ENCODE measurements at places on chromosomes 12 and 14. TPM values are rescaled to one million over a fixed set of nuclear protein-coding genes. Genes with fewer than 3 reads are reported as not detected.

AKAP6 gene
- 4.4 TPM for total RNA-seq

DNA sequence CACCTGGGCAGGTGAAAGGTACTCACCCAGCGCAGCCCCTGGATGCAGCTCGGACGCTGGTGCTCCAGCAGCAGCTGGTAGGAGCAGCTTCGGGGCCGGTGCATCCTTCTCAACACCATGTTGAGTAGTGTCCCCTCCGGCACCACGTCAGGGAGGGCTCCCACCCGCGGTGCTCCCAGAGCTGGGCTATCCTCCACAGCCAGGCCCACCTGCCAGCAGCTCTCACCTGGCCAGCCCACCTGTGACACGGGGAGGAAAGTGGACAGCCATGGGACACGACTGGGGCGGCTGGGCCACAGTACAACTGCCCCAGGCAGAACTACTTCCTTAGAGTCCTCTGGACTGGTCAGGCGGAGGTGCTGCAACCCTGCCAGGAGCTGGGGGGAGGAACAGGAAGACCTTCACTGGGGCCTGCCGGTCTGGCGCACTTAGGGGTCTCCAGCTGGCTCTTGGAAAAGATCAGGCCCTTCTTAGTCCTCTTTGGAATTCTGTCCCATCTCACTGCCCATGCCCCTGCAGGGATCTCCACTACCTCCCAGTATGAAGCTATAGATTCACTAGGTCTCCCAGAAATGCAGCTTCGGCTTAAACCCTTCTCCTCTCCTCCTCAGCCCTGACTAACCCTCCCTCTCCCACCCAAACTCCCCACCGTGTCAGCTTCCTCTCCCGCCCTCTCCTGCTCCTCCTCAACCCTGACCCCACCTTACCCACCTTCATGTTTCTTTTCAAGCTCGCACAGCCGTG, 668 bp downstream of the RAPGEF3 start:
- no peak overlapping the region for H3K4me3 ChIP-seq
- DNase-seq = no peak
- no peaks in the 10 kb centered on the region for H3K27me3 ChIP-seq
- H3K36me3 ChIP-seq = no peaks in the 10 kb centered on the region
- peaks cover 40% of the 10 kb centered on the region for H3K4me1 ChIP-seq

- no peak overlapping the region for H3K27ac ChIP-seq
- no peaks in the 10 kb centered on the region for H3K4me1 ChIP-seq
- peaks cover 12% of the 10 kb centered on the region for H3K36me3 ChIP-seq
- no peak for DNase-seq
- H3K4me3 ChIP-seq = no peak overlapping the region
- no peaks in the 10 kb centered on the region for H3K27me3 ChIP-seq
Observed at GRCh38 chr14:89498878-89499277, 81.8 kb upstream of the FOXN3 start.

GRCh38 chr12:50763639-50764285, at the start of gene ATF1:
ATF1 (plus strand) TSS chr12:50764101; CDS start chr12:50780146, 16,045 bp downstream.
- DNase-seq = peak; percentile 91
- H3K27ac ChIP-seq = peak within 1 kb of the TSS; percentile 77
- H3K4me1 ChIP-seq = peaks cover 27% of the 10 kb centered on the region
- H3K4me3 ChIP-seq = peak within 1 kb of the TSS; percentile 69
- H3K36me3 ChIP-seq = no peaks in the 10 kb centered on the region
- no peaks in the 10 kb centered on the region for H3K27me3 ChIP-seq

DNA sequence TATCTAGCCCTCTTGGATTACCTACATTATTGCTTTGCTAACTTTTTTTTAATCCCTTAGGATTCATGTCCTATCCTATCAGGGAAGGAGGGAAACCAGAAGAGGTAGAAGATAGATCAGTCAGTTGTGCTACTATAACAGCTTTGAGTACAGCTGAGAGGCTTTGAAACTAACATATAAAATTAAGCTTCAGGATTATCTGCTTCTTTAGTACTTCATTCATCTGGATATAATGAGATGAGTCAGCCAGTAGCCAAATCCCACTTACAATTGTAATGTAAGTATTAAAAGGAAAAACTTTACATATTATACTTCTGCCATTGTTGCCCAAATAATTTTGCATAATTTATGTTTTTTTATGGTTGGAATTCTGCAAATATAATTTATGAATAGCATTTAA, 33.4 kb upstream of the ANO6 start:
- no peaks in the 10 kb centered on the region for H3K4me1 ChIP-seq
- no peak overlapping the region for H3K4me3 ChIP-seq
- H3K27ac ChIP-seq = no peak overlapping the region
- DNase-seq = no peak
- H3K36me3 ChIP-seq = no peaks in the 10 kb centered on the region
- no peaks in the 10 kb centered on the region for H3K27me3 ChIP-seq

- no peak overlapping the region for H3K4me3 ChIP-seq
- H3K27me3 ChIP-seq = no peaks in the 10 kb centered on the region
- no peak for DNase-seq
- no peaks in the 10 kb centered on the region for H3K36me3 ChIP-seq
- no peak overlapping the region for H3K27ac ChIP-seq
Observed at GRCh38 chr12:117331691-117332090, 29.7 kb downstream of the NOS1 start.

WNT1 gene
- total RNA-seq = 2.8 TPM

GRCh38 chr12:104958805-104959334, 780 bp upstream of the SLC41A2 start:
- peak overlapping the region; percentile 81 for H3K4me3 ChIP-seq
- peak overlapping the region; percentile 68 for H3K27ac ChIP-seq
- no peak for DNase-seq

- no peak for DNase-seq
- no peak overlapping the region for H3K4me3 ChIP-seq
- H3K36me3 ChIP-seq = no peaks in the 10 kb centered on the region
- no peak overlapping the region for H3K27ac ChIP-seq
- H3K27me3 ChIP-seq = no peaks in the 10 kb centered on the region
Observed at GRCh38 chr12:86091681-86092080, 164.5 kb downstream of the MGAT4C start.

DNA sequence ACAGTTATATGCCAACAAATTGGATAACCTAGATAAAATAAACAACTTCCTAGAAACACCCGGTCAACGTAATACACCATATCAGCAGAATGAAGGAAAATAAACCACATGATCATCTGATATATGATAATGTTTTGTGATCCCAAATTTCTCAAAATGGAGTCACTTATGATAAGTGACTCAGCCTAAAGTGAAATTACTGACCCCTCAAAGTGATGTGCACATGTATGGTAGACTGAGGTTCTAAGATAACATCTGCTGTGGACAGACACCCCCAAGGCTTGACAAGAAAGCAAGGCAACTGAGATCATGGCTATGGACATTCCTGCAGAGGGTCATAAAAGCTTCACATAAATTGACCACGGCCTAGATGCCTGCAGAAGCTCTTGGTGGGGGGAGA, 105.1 kb upstream of the DCN start:
- no peak for DNase-seq
- H3K4me3 ChIP-seq = no peak overlapping the region
- no peak overlapping the region for H3K27ac ChIP-seq
- H3K27me3 ChIP-seq = no peaks in the 10 kb centered on the region
- H3K4me1 ChIP-seq = no peaks in the 10 kb centered on the region

PZP gene
- total RNA-seq = not detected

DNA sequence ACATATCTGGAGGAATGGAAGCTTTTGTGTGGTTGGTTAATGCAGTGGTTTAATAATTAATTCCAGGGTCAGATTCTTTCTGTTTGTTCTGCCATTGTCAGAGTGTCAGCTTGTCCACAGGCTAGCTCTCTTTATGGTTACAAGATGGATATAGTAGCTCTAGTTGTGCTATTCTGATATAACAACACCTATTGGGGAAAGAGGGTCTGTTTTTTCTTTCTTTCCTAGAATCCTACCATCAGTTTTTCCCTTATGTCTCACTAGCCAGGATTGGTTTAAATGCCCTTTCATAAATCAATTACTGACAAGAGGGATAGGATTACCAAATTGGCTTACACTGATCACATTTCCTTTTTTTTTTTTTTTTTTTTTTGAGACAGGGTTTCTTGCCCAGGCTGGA, 27.8 kb downstream of the CNOT2 start:
- H3K36me3 ChIP-seq = no peaks in the 10 kb centered on the region
- no peak overlapping the region for H3K4me3 ChIP-seq
- no peaks in the 10 kb centered on the region for H3K27me3 ChIP-seq
- peaks cover 67% of the 10 kb centered on the region for H3K4me1 ChIP-seq

DNA sequence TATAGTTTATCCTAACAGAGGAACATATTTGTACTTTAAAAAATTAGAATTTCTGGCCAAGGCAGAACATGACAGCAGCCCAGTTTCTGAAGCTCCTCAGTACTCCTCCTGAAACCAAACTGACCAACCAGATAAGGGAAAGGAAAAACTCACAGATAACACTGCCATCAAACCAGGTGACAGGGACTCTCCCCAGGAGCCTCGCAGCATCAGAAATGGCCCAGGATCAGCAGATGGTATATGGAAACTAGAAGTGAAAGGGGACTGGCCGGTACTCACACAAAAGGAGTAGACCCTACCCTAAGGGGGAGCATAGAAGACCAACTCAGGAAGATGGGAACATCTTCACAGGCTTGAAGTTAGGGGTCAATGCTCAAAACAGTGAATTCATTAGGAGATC, 22.0 kb downstream of the GALC start:
- H3K36me3 ChIP-seq = peaks cover 7% of the 10 kb centered on the region
- DNase-seq = no peak
- H3K27me3 ChIP-seq = no peaks in the 10 kb centered on the region

- no peak for DNase-seq
- H3K36me3 ChIP-seq = no peaks in the 10 kb centered on the region
- H3K4me1 ChIP-seq = no peaks in the 10 kb centered on the region
- no peaks in the 10 kb centered on the region for H3K27me3 ChIP-seq
- no peak overlapping the region for H3K4me3 ChIP-seq
- no peak overlapping the region for H3K27ac ChIP-seq
Observed at GRCh38 chr14:55777877-55778276, 197.9 kb downstream of the KTN1 start.

WASHC4 gene
- total RNA-seq = 71.4 TPM

GRCh38 chr14:47392326-47392725, 283.1 kb downstream of the MDGA2 start:
- no peak overlapping the region for H3K4me3 ChIP-seq
- no peaks in the 10 kb centered on the region for H3K27me3 ChIP-seq
- H3K27ac ChIP-seq = no peak overlapping the region
- no peaks in the 10 kb centered on the region for H3K36me3 ChIP-seq
- no peak for DNase-seq
- H3K4me1 ChIP-seq = no peaks in the 10 kb centered on the region

Data from CD4-positive, alpha-beta memory T cell (primary cell).